ENCODE measurements at places on chromosomes 4 and X. TPM values are rescaled to one million over a fixed set of nuclear protein-coding genes. Genes with fewer than 3 reads are reported as not detected.

Gene HS3ST1
- total RNA-seq, result 0.49 TPM

Gene S100G
- not detected for total RNA-seq

Gene PPARGC1A
- total RNA-seq, result 2.7 TPM

Gene MAGEC2
- not detected for total RNA-seq

Gene USP26
- total RNA-seq, result not detected

Gene BANK1
- total RNA-seq, result 0.06 TPM

Gene PRKG2
- 4.1 TPM for total RNA-seq

Gene VEGFC
- 12.8 TPM for total RNA-seq

Gene UPF3B
- 3.4 TPM for total RNA-seq

Gene RPL39
- 6,868 TPM for total RNA-seq

Gene CENPC
- total RNA-seq, result 6.9 TPM

Gene COL4A6
- total RNA-seq, result 0.54 TPM

Gene SASH3
- total RNA-seq, result not detected

Gene CA5B
- 11.0 TPM for total RNA-seq

Gene CEP135
- 1.6 TPM for total RNA-seq

Gene AKAP4
- total RNA-seq, result not detected

Gene EDA
- total RNA-seq, result 0.50 TPM

Gene IL1RAPL1
- 0.06 TPM for total RNA-seq

Gene MAGEA4
- total RNA-seq, result not detected

Gene MAGEA2
- total RNA-seq, result not detected

Gene GLOD5
- not detected for total RNA-seq

Gene AMOT
- total RNA-seq, result 1.3 TPM

Gene HERC5
- 1.2 TPM for total RNA-seq

Gene MAP9
- total RNA-seq, result 19.3 TPM

Gene ASMTL
- 49.2 TPM for total RNA-seq

Gene SPANXB1
- not detected for total RNA-seq

Gene HDX
- 1.2 TPM for total RNA-seq

Gene SSX2B
- not detected for total RNA-seq

Gene PDLIM3
- total RNA-seq, result 12.6 TPM

Gene S100P
- not detected for total RNA-seq

Gene PAGE5
- not detected for total RNA-seq

Gene TMEM271
- total RNA-seq, result not detected

Gene TENM3
- 1.0 TPM for total RNA-seq

Gene RAB40AL
- 0.83 TPM for total RNA-seq

Gene C4orf51
- total RNA-seq, result not detected

Gene IRF2
- total RNA-seq, result 30.4 TPM

Gene FAM47E
- total RNA-seq, result 0.44 TPM

Gene CXCL11
- total RNA-seq, result not detected

Gene ARHGEF6
- 4.2 TPM for total RNA-seq

Gene SMS
- total RNA-seq, result 39.1 TPM

Gene ENPEP
- total RNA-seq, result 0.64 TPM

Gene IRAK1
- total RNA-seq, result 56.3 TPM

Gene ARMCX1
- 37.1 TPM for total RNA-seq

Gene GLRB
- 1.7 TPM for total RNA-seq

Gene LUZP4
- not detected for total RNA-seq

Gene BST1
- total RNA-seq, result 9.5 TPM

Gene GAGE12H
- total RNA-seq, result not detected

Gene SERPINA7
- total RNA-seq, result not detected

Gene PIN4
- 7.6 TPM for total RNA-seq

Gene HSD17B11
- 49.3 TPM for total RNA-seq

Gene RHOXF2
- not detected for total RNA-seq

Gene STATH
- total RNA-seq, result not detected

Gene CXCL9
- not detected for total RNA-seq

Gene GABRG1
- not detected for total RNA-seq

Gene TMEM35A
- 0.73 TPM for total RNA-seq

Gene GPRASP3
- 3.7 TPM for total RNA-seq

Gene PCDH7
- total RNA-seq, result 30.1 TPM

Gene TRO
- total RNA-seq, result 7.7 TPM

Data from cardiac ventricle fibroblast (primary cell).